CD4-positive, CD25-positive, alpha-beta regulatory T cell (primary cell): ENCODE measurements at places on chromosomes 2 and 18.

- no peak overlapping the region for H3K4me3 ChIP-seq
- no peak overlapping the region for H3K27ac ChIP-seq
- peak; percentile 12 for DNase-seq
Observed at GRCh38 chr2:182767578-182767977, 51.5 kb downstream of the DNAJC10 start.

DNA sequence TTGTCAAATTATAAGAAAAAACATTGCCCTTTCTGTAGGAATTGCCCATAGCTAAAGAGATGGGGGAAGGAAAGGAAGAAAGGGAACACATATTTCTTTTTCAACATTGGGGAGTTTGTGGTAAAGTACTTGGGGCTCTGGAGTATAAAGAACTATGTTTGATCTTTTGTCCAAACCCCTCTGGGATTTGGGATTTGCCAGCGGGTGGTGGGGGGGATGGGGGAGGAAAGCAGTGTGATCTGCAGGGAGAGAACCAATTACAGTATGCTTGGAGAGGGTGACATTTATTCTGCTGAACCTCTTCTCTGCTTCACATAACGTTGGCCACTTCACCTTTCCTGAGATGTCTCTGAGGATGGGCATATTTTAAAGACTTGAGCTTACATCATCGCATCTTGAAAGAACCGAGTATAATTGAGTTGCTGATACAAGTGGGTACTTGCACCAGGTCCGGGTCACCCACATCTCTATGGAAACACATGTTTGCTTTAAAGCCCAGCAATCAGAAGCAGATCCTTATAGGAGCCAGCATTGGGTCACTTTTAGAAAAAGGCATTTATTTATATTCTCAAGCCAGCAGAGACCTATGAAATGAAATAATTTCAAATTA lies 73.1 kb downstream of the SPATS2L start:
- H3K36me3 ChIP-seq, result peaks cover 3% of the 10 kb centered on the region
- H3K27me3 ChIP-seq, result no peaks in the 10 kb centered on the region
- no peak for DNase-seq
- peaks cover 72% of the 10 kb centered on the region for H3K4me1 ChIP-seq
- peak overlapping the region; percentile 48 for H3K27ac ChIP-seq

DNA sequence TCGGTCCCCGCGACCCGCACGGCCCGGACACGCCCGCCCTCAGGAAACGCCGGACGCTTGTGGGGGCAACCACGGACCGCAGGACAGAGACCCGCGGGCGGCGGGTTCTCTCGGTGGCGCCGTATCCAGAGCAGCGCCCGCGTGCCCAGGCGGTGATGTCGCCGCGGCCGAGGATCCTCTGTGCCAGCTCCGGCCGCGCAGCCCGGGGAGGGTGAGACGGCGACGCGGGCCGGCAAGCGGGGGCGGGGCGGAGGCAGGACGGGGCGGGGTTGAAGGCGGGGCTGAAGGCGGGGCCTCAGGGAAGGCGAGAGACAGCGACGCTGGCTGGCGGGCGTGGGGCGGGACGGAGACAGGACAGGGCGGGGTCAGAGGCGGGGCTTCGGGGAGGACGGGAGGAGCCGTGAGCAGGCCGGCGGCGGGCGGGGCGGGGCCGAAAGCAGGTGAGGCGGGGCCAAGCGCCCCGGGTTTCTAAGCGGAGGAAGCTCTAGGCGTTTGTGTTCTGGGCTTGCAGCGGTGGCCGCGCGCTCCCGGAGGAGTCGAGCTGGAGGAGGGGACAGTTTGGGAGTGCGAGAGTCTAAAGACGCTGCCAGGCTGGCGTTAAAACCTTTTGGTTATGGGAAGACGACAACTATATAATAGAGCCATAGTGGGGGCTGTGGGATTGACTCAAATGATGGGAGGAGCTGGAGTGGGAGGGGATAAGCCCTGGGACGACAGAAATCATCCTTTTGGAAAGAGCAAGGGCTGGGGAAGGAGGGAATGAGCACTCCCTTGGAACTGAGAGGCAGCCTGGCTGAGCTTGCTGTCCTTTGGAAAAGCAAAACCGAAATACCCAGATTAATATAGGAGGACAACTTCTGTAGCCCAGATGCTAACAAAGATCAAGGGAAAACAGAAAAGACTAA lies at the start of gene DSEL:
DSEL (minus strand) TSS at position 182 of the 905 bp plus-strand sequence. CDS start 2,112 bp downstream, outside the sequence.
- H3K4me1 ChIP-seq, result peaks cover 20% of the 10 kb centered on the region
- no peaks in the 10 kb centered on the region for H3K36me3 ChIP-seq
- H3K27ac ChIP-seq, result no peak within 1 kb of the TSS

DNA sequence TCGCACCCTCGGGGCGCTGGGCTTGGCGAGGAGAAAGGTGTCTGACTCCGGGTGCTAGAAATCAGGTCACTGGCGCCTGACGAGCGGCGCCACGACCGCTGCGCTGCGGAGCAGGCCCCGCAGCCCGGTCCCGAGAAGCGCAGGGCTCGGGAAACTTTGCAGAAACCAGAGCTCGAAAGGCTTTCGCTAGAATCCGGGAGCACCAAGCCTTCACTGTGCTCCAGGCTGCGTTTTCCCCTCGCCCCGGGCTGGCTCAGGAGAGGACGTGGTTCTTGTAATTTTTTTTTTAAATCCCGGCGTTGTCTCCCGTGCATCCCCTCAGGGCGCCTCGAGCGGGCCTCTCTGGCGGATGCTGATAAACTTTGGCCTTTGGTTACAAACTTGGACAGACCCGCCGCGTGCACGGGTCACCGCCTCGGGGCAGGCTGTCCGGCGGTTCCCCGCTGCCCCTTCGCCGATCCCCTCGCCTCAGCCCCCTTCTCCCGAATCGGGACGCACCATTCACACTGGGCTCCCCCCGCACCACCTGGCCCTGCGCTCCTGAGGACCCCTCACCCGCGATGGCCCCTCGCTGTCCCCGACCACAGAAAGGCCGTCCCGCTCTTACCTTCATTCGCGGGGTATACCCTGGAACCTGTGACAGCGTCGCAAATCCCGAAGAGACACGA lies 419 bp downstream of the EPHA4 start:
- peaks cover 24% of the 10 kb centered on the region for H3K27me3 ChIP-seq
- no peak for DNase-seq
- H3K27ac ChIP-seq, result no peak overlapping the region

DNA sequence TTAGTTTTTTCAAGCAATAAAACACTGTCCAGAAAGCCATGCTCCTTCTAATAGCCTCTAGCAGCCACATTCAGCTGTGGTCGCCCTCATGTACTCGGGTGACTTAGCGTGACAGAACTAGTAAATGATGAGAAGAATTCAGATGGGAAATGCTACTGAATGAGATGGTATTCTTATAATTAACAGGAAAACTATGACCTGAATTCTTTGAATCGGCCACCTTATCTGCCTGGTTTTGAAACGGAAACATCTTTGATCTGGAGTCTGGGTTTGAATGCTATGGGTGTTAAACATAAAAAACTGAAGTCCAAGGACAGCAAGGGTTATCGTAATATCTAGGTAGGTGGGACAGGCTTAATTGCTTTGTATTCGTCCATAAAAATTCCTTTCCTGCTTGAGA lies 138.8 kb upstream of the DNMT3A start:
- DNase-seq, result peak; percentile 44
- H3K4me1 ChIP-seq, result no peaks in the 10 kb centered on the region
- no peaks in the 10 kb centered on the region for H3K27me3 ChIP-seq
- H3K36me3 ChIP-seq, result peaks cover 28% of the 10 kb centered on the region
- no peak overlapping the region for H3K4me3 ChIP-seq

DNA sequence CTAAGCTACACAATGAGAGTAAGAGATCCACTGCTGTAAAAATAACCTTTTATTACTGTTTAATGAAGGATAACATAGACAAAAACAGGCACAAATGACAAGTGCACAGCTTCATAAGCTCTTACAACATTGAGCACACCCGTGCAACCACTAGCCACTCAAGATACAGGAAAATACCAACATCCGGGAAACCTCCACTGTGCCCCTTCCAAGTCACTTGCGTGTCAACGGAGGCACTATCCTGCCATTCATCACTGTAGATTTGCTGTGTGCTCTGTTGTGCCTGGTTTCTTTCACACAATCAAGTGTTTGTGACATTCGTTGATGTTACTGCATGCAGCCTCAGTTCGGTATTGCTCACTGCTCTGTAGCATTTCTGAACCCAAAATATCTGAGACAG lies 292.9 kb upstream of the MYT1L start:
- H3K27ac ChIP-seq, result no peak overlapping the region
- H3K36me3 ChIP-seq, result no peaks in the 10 kb centered on the region
- H3K4me3 ChIP-seq, result no peak overlapping the region
- DNase-seq, result no peak
- H3K4me1 ChIP-seq, result no peaks in the 10 kb centered on the region

DNA sequence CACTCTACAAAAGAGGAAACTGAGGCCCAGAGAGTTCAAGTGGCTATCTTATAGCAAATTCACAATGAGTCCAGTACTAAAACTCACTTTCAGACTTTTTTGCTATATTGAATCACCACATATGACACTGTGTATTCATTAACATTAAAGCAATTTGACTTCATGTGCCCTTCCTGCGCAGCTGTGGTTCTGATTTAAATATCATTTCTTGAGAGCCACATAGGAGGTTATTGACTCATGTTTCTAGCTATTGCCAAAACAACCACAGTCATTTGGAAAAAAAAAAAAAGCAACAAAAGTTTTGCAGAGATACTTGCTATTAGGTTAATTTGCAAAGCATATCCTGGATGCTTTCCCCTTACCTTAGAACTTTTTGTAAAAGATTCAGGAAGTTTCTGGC lies 341.2 kb downstream of the PIK3C3 start:
- H3K27ac ChIP-seq, result no peak overlapping the region
- no peaks in the 10 kb centered on the region for H3K4me1 ChIP-seq
- H3K36me3 ChIP-seq, result no peaks in the 10 kb centered on the region

DNA sequence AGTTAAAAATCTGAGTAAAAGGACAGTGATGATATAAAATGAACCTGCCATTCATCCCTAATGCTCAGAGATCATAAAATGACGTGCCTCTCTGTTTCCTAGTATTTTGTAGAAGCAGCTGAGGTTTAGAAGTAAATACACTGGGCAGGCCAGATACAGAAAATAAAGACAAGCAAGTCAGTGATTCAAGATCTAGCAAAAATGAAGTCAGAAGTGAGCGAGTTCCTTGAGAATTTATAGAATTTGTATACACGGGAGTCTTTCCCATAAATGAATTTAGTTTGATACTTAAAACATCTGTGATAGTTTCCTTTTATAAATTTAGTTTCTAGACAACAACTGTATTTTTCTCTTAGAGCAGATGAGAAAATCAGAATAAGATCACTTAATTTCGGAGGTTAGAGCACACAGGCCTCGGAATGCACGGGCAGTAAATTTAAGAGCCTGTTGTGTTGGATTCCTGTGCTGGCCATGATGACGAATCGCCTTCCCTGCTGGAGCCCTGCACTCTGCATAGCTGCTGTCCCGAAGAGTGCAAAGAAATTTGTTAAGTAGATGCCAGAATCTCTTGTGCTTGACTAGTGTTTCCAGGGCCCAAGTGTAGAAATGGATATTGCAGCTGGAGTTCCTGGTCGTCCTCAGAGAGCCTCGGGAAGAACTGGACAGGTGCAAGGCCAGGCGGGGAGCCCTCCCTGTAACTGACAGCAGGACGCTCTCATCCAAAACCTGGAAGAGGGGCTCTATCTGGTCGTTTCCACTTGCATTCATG lies 83.7 kb upstream of the RBM44 start:
- DNase-seq, result no peak
- no peak overlapping the region for H3K4me3 ChIP-seq
- H3K36me3 ChIP-seq, result peaks cover 40% of the 10 kb centered on the region
- H3K27me3 ChIP-seq, result no peaks in the 10 kb centered on the region

DNA sequence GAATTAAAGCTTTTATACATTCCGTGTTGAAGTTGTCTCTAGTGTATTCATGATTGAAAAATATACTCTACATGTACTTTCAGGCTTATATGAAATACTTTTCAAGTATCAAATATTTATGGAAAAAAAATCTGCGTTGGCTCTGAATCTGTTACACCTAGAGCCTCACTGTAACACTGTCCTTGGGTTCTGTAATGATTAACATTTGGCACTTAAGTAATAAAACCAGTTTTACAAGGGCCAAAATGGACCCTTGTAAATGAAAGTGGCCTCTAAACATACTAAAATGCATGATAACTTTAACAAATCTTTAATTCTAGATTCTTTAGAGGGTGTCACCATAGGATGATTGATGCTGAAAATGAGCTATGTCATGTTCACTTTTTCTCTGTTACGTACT lies 162.8 kb downstream of the PTPRM start:
- DNase-seq, result no peak
- H3K27ac ChIP-seq, result no peak overlapping the region
- H3K27me3 ChIP-seq, result no peaks in the 10 kb centered on the region
- H3K4me1 ChIP-seq, result no peaks in the 10 kb centered on the region

GRCh38 chr2:53475321-53475720 lies 292.3 kb upstream of the CHAC2 start:
- DNase-seq, result no peak
- no peak overlapping the region for H3K27ac ChIP-seq
- H3K4me3 ChIP-seq, result no peak overlapping the region
- no peaks in the 10 kb centered on the region for H3K36me3 ChIP-seq
- H3K4me1 ChIP-seq, result no peaks in the 10 kb centered on the region

- peak; percentile 56 for DNase-seq
- H3K27ac ChIP-seq, result no peak overlapping the region
- no peaks in the 10 kb centered on the region for H3K36me3 ChIP-seq
- peak overlapping the region; percentile 18 for H3K4me3 ChIP-seq
Observed at GRCh38 chr2:27765621-27766286, 5.8 kb upstream of the MRPL33 start.

DNA sequence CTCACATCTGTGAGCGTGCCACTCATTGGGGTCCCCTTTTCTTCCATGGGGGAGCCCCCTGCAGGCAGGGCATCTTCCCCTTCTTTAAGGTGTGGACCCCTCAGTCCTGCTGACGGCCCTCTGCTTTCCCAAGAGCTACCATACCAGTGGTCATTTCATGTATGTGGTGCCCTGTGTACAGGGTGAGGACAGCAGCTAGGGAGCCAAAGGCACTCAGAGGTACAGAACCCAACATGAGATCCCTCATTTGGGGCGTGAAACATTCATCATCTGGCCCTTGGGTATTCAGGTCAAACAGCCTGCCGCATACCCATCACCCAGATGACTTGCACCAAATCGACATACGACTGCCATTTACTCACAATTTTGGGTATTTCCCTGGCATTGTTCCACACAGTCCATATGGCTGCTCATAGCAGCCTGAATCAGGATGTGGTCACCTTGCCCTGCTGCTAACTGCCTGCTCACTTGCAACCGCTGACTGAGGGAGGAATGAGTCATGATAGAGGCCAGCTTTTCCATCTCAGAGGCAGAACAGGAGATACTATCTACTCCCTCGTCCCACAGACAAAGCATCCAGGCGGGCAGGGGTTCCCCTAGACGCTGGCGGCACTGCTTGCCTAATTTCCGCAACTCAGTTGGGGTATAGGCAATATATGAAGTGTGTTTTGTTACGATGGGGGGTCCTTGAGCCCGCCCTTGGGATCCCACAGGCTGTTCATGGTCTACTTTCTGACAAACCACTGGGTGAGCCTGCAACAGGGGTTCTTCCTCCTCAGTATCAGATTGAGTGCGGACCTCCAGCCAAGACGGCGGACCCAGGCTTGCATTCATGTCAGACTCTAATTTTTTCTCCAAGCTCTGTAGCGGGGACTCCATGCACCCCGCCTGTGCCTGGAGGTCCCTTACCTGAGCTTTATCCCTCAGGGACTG lies 228.6 kb downstream of the SATB2 start:
- no peaks in the 10 kb centered on the region for H3K36me3 ChIP-seq
- no peak overlapping the region for H3K27ac ChIP-seq
- H3K4me1 ChIP-seq, result no peaks in the 10 kb centered on the region
- no peak for DNase-seq
